Camera-type eye (tissue), 1 donor: ENCODE measurements at places on chromosomes 5 and 9. TPM values are rescaled to one million over a fixed set of nuclear protein-coding genes. Genes with fewer than 3 reads are reported as not detected.

Gene GDNF
- total RNA-seq = 0.49 TPM

Gene PRKACG
- total RNA-seq = not detected

Gene PTRH1
- 13.5 TPM for total RNA-seq

Gene SPINK4
- not detected for total RNA-seq

Gene CAST
- total RNA-seq = 122 TPM

Gene PDE6A
- total RNA-seq = 0.88 TPM

Gene PARP8
- 19.0 TPM for total RNA-seq

Gene COL27A1
- 34.6 TPM for total RNA-seq

Gene SPATA31D4
- total RNA-seq = not detected

Gene HNRNPH1
- 1,077 TPM for total RNA-seq

Gene FAM221B
- total RNA-seq = not detected

Gene PRRX2
- 7.9 TPM for total RNA-seq

Gene DRD1
- 6.8 TPM for total RNA-seq

Gene SLC46A2
- total RNA-seq = not detected

Gene PPP1R2B
- not detected for total RNA-seq

Gene F2RL2
- total RNA-seq = 4.0 TPM

Gene CDX1
- not detected for total RNA-seq

Gene SLC27A6
- 7.6 TPM for total RNA-seq

Gene MARCHF11
- 2.1 TPM for total RNA-seq

Gene STKLD1
- total RNA-seq = 1.3 TPM

Gene FGF1
- 3.8 TPM for total RNA-seq

Gene KIF24
- total RNA-seq = 4.3 TPM

Gene HMMR
- 8.6 TPM for total RNA-seq

Gene CACNA1B
- 8.6 TPM for total RNA-seq

Gene AQP7
- not detected for total RNA-seq

Gene DEPDC1B
- 12.0 TPM for total RNA-seq

Gene PPP3R2
- 0.82 TPM for total RNA-seq

Gene SPZ1
- not detected for total RNA-seq

Gene TAF11L5
- not detected for total RNA-seq

Gene SLC36A2
- total RNA-seq = not detected

Gene ASS1
- total RNA-seq = 52.0 TPM

Gene LHX3
- total RNA-seq = 18.5 TPM

Gene KLHL9
- 68.1 TPM for total RNA-seq

Gene SPINK6
- total RNA-seq = not detected

Gene HNRNPAB
- total RNA-seq = 63.4 TPM

Gene TAF11L14
- not detected for total RNA-seq

Gene SMIM33
- total RNA-seq = not detected

Gene DENND1A
- 42.5 TPM for total RNA-seq

Gene DND1
- total RNA-seq = 0.60 TPM

Gene GABBR2
- total RNA-seq = 37.1 TPM

Gene C9orf50
- 0.71 TPM for total RNA-seq

Gene ELOVL7
- total RNA-seq = 6.7 TPM

Gene FOXD4L5
- total RNA-seq = 0.22 TPM

Gene LCN6
- not detected for total RNA-seq

Gene ZFP37
- total RNA-seq = 22.7 TPM
